Esophagus squamous epithelium (tissue), 5 donors: ENCODE measurements at places on chromosomes 7 and 10.

DNA sequence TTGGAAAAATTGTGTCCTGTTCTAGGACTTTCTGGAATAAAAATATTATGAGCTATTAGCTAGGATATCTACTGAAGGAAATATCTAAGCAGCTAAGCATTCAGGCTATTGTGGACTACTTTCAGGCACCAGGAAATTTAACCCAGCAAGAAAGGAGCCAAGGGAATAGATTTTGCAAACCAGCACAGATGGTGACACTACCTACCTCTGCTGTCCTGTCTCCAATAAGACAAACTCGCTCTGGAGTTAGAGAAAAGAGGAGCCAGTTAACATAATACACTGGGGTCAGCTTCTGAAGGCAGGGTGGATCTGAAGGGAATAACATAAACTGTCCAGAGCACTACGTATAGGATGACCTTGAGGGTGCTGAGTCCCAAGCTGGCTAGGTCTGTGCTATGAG, 223.7 kb upstream of the PRSS58 start:
- no peaks in the 10 kb centered on the region for H3K4me1 ChIP-seq
- no peak for DNase-seq
- H3K27me3 ChIP-seq = no peaks in the 10 kb centered on the region

DNA sequence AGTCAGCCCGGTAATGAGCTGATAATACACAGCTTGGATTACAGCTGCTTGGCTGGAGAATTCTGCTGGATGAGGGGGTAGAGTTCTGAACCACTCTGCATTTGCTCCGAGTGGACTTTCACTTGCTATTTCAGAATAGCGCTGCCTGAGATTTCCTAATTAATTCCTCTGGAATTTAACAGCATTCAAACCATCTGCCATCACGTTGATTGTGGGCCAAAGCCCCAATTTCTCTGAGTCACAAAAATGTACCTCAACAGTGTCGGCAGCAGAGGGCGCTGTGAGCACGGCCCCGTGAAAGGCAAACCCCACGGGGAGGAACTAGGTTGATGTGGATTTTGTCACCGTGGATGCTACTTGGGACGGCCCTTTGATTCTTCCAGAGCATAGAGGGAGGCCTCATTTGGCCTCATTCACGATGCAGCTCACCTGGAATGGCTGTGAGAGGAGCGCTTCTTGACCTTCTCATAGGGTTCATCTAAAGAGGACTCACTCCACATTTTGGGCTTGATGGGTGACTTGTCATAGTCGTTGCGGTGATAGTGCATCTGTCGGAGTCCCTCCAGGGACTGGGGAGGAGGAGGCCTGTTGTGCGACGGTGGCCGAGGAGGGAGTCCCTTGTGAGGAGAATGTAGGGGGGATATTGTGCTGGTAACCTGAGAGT, 73.3 kb downstream of the PRPF18 start:
- no peaks in the 10 kb centered on the region for H3K27me3 ChIP-seq
- DNase-seq = no peak
- H3K4me3 ChIP-seq = no peak overlapping the region
- peaks cover 82% of the 10 kb centered on the region for H3K36me3 ChIP-seq
- H3K4me1 ChIP-seq = peaks cover 18% of the 10 kb centered on the region

DNA sequence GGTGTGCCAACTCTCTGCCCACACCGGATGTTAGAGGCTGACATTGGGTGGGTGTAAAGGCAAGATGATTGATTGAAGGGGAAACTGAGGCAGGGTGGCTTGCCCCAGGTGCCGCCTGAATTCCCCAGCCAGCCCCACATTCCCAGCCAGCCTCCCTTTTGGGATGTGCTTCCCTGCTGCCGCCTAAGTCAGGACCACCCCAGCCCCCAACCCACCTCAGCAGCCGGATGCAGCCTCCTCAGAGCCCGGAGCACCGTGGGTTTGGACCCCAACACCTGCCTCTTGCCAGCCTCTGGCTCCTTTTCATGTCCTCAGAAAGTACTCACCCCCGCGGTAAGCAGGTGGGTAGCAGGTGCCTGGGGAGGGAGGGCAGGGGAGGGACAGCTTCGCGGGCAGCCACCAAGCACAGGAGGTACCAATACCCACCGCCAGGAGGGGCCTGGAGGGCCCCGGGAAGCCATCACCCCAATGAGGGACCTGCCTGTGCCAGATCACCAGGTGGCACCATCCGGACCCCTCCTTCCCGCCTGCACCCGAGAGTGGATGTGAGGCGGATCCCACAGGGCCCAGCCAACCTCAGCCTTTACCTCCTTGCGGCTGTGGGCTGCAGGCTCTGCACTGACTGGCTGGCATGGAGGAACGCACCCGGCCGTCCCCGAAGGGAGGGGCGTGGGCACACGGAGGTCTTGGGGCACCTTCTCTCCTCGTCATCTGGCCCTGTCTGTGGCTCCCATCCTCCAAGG, 60.5 kb downstream of the PWWP2B start:
- H3K27ac ChIP-seq = no peak overlapping the region
- H3K4me3 ChIP-seq = no peak overlapping the region
- H3K4me1 ChIP-seq = peaks cover 24% of the 10 kb centered on the region
- no peak for DNase-seq
- no peaks in the 10 kb centered on the region for H3K36me3 ChIP-seq

GRCh38 chr7:35624299-35625186, 70.4 kb downstream of the HERPUD2 start:
- H3K27me3 ChIP-seq = no peaks in the 10 kb centered on the region
- no peaks in the 10 kb centered on the region for H3K36me3 ChIP-seq
- H3K4me3 ChIP-seq = no peak overlapping the region
- H3K4me1 ChIP-seq = peaks cover 4% of the 10 kb centered on the region
- no peak overlapping the region for H3K27ac ChIP-seq

- no peaks in the 10 kb centered on the region for H3K4me1 ChIP-seq
- H3K27me3 ChIP-seq = no peaks in the 10 kb centered on the region
- no peak overlapping the region for H3K27ac ChIP-seq
- H3K4me3 ChIP-seq = no peak overlapping the region
- H3K36me3 ChIP-seq = no peaks in the 10 kb centered on the region
These were observed 571.3 kb upstream of the NRG3 start for GRCh38 chr10:81303656-81304055.

DNA sequence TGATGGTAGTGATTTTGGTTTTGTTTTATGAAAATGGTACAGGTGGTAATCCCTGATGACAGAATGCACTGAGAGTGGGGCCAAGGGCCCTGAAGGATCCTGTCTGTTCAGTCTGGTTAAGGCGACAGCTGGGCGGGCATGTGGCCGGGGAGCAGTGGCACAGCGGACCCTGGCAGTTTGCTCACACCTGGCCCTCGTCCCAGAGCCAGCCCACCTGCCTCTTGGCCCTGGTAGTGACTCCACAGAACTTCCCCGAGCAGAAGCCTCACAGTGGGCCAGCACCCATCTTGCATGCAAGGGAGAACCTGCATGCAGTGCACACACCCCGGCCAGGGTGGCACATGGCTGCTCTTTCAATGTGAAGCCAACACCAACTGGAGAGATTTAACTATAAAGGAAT, 82.8 kb downstream of the ALOX5 start:
- H3K27me3 ChIP-seq = no peaks in the 10 kb centered on the region
- no peak overlapping the region for H3K4me3 ChIP-seq
- no peak overlapping the region for H3K27ac ChIP-seq
- peaks cover 68% of the 10 kb centered on the region for H3K36me3 ChIP-seq

GRCh38 chr10:126568809-126569385, 101.6 kb downstream of the C10orf90 start:
- H3K27ac ChIP-seq = no peak overlapping the region
- H3K36me3 ChIP-seq = no peaks in the 10 kb centered on the region
- peaks cover 6% of the 10 kb centered on the region for H3K27me3 ChIP-seq
- peaks cover 9% of the 10 kb centered on the region for H3K4me1 ChIP-seq

- no peak overlapping the region for H3K27ac ChIP-seq
- H3K36me3 ChIP-seq = no peaks in the 10 kb centered on the region
- no peaks in the 10 kb centered on the region for H3K4me1 ChIP-seq
These were observed 97.0 kb downstream of the CABCOCO1 start for GRCh38 chr10:61759751-61760150.

DNA sequence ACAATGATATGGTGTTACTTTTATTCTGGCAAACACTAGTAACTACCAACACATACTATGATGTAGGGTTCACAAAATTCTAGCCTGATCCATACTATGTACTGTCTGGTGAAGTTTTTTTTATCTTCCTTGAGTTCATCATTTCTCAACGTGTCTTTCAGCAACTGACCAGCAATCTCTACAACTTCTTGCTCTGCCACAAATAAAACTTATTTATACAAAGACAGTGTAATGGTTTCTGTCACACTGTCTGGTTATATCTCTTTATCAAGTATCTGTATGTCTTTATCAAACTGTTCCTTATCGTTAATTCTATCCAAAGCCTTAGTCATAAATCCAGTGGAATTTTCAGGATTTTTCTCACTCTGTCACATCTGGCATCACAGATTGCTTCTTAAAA, 69.7 kb downstream of the CUL2 start:
- H3K36me3 ChIP-seq = peaks cover 83% of the 10 kb centered on the region
- DNase-seq = no peak
- H3K4me1 ChIP-seq = no peaks in the 10 kb centered on the region
- no peak overlapping the region for H3K27ac ChIP-seq
- no peak overlapping the region for H3K4me3 ChIP-seq

GRCh38 chr10:51100221-51100620, 25.9 kb downstream of the PRKG1 start:
- no peaks in the 10 kb centered on the region for H3K27me3 ChIP-seq
- H3K36me3 ChIP-seq = no peaks in the 10 kb centered on the region
- H3K27ac ChIP-seq = no peak overlapping the region
- H3K4me1 ChIP-seq = no peaks in the 10 kb centered on the region

DNA sequence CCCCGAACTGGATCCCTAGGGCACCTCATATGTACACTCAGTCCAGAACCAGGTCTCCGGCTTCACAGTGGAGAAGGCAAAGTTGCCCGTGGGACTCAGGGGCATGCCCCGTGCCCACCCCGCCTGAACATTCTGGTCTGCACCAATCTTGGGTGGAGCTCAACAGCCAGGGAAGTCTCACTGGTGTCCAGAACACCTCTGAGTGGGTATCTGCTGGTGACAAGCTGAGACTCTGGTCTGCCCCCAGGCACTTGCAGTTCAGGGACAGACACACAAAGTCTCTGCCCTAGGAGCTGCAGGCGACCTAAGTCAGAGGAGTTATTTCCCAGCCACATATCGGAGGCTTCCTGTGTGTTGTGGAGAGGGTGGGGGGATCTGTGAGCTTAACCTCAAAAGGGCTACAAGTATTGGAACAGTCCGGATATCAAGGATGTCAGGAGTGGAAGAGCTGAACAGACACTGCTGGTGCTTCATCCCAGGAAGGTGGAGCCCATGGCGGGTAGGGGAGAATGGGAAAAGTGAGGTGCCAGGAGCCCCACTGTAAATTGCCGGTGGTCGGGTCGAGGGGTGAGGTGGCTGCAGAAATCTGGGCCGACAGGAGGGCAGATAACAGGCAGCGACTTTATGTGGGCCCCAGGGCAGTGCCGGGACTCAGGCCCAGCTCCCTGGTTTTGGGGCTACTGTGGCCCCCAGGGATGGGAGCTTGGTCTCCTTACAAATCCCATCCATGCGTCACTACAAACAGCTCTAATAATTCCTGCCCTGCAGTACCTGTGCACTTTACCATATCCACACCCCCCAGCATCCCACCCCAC, 8.6 kb upstream of the TLX1 start:
- H3K4me1 ChIP-seq = peaks cover 21% of the 10 kb centered on the region
- H3K36me3 ChIP-seq = no peaks in the 10 kb centered on the region
- peaks cover 38% of the 10 kb centered on the region for H3K27me3 ChIP-seq
- H3K27ac ChIP-seq = no peak overlapping the region

- H3K36me3 ChIP-seq = no peaks in the 10 kb centered on the region
- DNase-seq = no peak
- H3K4me3 ChIP-seq = no peak overlapping the region
- no peaks in the 10 kb centered on the region for H3K27me3 ChIP-seq
- peaks cover 15% of the 10 kb centered on the region for H3K4me1 ChIP-seq
These were observed 235.2 kb downstream of the CELF2 start for GRCh38 chr10:11252887-11253286.

DNA sequence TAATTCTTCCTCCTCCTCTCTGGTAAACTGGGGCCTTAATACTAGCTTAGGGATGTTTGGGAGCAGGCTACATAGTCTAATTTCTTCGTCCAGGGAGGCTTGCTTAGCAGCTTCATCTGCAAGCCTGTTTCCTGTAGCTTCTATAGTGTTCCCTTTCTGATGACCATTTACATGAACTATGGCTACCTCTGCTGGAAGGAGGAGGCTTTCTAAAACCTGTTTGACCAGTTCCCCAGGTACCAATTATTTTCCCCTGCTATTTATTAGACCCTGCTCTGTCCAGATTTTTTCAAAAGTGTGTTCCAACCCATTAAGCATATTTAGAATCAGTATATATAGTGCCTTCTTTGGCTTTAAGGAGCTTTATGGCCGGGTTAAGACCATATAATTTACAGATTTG, 38.8 kb upstream of the DNAH11 start:
- no peak overlapping the region for H3K27ac ChIP-seq
- no peaks in the 10 kb centered on the region for H3K27me3 ChIP-seq
- no peak overlapping the region for H3K4me3 ChIP-seq
- no peaks in the 10 kb centered on the region for H3K36me3 ChIP-seq

DNA sequence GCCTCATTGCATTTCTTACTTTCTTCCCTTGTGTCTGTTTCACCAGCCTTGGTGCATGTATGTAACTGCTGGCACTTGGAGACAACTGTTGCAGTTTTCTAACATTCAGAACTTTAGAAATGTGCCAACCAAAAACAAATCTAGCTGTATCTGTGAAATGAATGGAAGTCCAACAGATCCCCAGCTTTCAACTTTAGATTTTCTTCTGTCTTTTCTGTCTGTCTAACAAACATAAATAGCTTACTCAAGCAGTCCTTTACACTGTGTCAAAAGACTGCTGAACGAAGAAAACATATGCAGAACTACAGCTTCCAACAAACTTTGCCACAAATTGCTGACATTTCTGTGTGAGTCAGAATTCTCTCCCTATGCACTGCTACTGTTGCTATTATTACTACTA, 30.9 kb downstream of the SORCS1 start:
- no peaks in the 10 kb centered on the region for H3K4me1 ChIP-seq
- no peaks in the 10 kb centered on the region for H3K36me3 ChIP-seq
- H3K27me3 ChIP-seq = no peaks in the 10 kb centered on the region
- H3K4me3 ChIP-seq = no peak overlapping the region
- H3K27ac ChIP-seq = no peak overlapping the region
- DNase-seq = no peak
